ENCODE measurements at places on chromosomes 2 and 18. TPM values are rescaled to one million over a fixed set of nuclear protein-coding genes. Genes with fewer than 3 reads are reported as not detected.

Gene CARF
- 3.3 TPM for total RNA-seq

Gene COX7A2L
- 156 TPM for total RNA-seq

Gene UGT1A4
- not detected for total RNA-seq

Gene ONECUT2
- under 0.01 TPM for total RNA-seq

Gene SERPINB4
- total RNA-seq = 0.14 TPM

Gene BCL11A
- 1.6 TPM for total RNA-seq

Gene FEZ2
- total RNA-seq = 40.3 TPM

Gene GPR75
- total RNA-seq = 4.9 TPM

Gene MYO5B
- total RNA-seq = 0.66 TPM

Gene PER2
- 5.9 TPM for total RNA-seq

Gene CTAGE1
- not detected for total RNA-seq

Gene ACADL
- total RNA-seq = under 0.01 TPM

Gene COL4A4
- total RNA-seq = 0.14 TPM

Gene LOXHD1
- not detected for total RNA-seq

Gene TXNDC2
- total RNA-seq = 0.22 TPM

Gene ANTXR1
- total RNA-seq = 170 TPM

Gene C1QL2
- total RNA-seq = not detected

Gene TMEM17
- total RNA-seq = 2.6 TPM

Gene RAX
- total RNA-seq = not detected

Gene IMP4
- 108 TPM for total RNA-seq

Gene PLEKHH2
- 1.1 TPM for total RNA-seq

Gene C2orf15
- total RNA-seq = not detected

Gene RAMP1
- total RNA-seq = 13.2 TPM

Gene RMC1
- total RNA-seq = 32.2 TPM

Gene NEUROD1
- total RNA-seq = not detected

Gene FBXO41
- 1.4 TPM for total RNA-seq

Gene ERICH2
- total RNA-seq = not detected

Gene FAM228A
- total RNA-seq = 1.5 TPM

Gene CAPG
- 40.5 TPM for total RNA-seq

Gene EMILIN2
- 15.0 TPM for total RNA-seq

Gene ORMDL1
- total RNA-seq = 31.3 TPM

Gene ATF2
- total RNA-seq = 66.9 TPM

Gene DTNA
- total RNA-seq = 8.0 TPM

Gene MALL
- 2.4 TPM for total RNA-seq

Gene ERBB4
- total RNA-seq = not detected

Gene ADAM23
- 11.6 TPM for total RNA-seq

Gene CPO
- not detected for total RNA-seq

Gene FZD7
- 31.8 TPM for total RNA-seq

Gene C2orf92
- 2.4 TPM for total RNA-seq

Gene LYPD6B
- total RNA-seq = 12.5 TPM
